ENCODE measurements at places on chromosomes 7 and 10. TPM values are rescaled to one million over a fixed set of nuclear protein-coding genes. Genes with fewer than 3 reads are reported as not detected.

The PTPN20 gene
- 0.74 TPM for total RNA-seq

The PLPP4 gene
- total RNA-seq = not detected

DNA sequence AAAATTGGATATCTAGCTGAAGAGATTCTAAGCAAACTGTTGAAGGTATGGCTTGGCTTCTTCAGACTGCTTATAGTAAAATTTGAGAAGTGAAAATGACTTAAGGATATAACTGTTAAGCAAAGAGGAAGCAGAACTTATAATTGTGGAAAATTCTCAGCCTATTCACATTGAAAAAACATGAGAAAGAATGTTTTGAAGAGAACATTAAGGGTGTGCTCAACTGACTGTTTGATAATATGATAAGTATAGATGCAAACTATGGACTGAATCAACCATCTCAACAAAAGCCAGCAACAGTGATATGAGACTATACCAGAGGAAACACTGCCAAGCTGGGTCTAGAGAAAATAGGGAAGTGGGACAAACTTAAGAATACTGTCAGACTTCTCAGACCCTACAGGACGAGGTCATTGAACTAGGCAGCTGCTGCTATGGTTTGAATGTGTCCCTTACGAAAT lies 133.1 kb upstream of the PPP1R3A start:
- no peak for DNase-seq

DNA sequence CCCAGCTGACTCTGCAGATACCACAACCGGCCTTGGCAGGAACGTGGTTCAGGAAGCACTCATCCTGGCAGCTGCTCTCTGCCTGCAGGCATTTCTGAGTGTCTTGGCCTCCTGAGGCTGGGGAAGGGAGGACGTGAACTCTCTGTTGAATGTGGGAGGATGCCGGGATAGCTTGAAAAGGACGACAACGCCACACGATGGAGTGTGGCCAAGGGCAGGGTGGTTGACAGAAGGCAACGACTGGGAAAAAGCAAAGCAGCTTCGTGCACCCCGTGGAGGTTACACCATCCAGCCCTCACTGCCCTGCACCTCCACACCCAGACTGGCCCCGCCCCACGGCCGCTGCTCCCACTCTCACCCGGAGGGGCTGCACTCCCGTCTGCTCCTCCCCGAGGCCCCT lies 466.1 kb upstream of the FOXK1 start:
- no peak for DNase-seq

The OR9A2 gene
- total RNA-seq = not detected

DNA sequence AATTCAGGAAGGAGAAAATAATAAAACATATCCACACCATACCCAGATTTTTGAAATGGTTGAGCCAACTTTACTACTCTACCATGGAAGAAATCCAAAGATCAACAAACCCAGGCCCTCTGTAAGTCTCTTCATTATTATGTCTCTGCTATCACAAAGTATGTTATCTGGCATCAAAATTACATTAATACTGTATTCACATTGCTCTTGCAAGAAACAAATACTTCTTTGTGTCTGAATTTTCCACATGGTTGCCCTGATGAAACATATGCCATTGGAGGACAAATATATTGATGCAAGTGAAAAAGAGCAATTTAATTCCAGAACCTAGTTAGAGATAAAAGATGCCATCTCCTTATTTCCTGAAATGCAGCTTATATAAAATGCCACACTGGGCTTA lies 204.0 kb downstream of the FZD1 start:
- no peak for DNase-seq

The GCK gene
- total RNA-seq = 0.48 TPM

The SPRN gene
- total RNA-seq = not detected

Measured in mesenteric fat pad (tissue), 1 donor.